HepG2 (cell line): ENCODE measurements at places on chromosomes 3 and 15.

GRCh38 chr3:180188512-180189309, 152.0 kb upstream of the PEX5L start:
- no peak for DNase-seq
- no peaks in the 10 kb centered on the region for H3K27me3 ChIP-seq
- H3K4me3 ChIP-seq, result no peak overlapping the region
- H3K27ac ChIP-seq, result no peak overlapping the region
- no peaks in the 10 kb centered on the region for H3K36me3 ChIP-seq

GRCh38 chr3:94299716-94300115, 236.9 kb downstream of the NSUN3 start:
- H3K4me3 ChIP-seq, result no peak overlapping the region
- peaks cover 1% of the 10 kb centered on the region for H3K4me1 ChIP-seq
- no peaks in the 10 kb centered on the region for H3K36me3 ChIP-seq
- DNase-seq, result no peak
- H3K27me3 ChIP-seq, result no peaks in the 10 kb centered on the region

GRCh38 chr3:172100482-172100881, 61.1 kb downstream of the FNDC3B start:
- H3K27me3 ChIP-seq, result no peaks in the 10 kb centered on the region
- DNase-seq, result no peak
- H3K27ac ChIP-seq, result peak overlapping the region; percentile 84
- H3K4me3 ChIP-seq, result no peak overlapping the region

DNA sequence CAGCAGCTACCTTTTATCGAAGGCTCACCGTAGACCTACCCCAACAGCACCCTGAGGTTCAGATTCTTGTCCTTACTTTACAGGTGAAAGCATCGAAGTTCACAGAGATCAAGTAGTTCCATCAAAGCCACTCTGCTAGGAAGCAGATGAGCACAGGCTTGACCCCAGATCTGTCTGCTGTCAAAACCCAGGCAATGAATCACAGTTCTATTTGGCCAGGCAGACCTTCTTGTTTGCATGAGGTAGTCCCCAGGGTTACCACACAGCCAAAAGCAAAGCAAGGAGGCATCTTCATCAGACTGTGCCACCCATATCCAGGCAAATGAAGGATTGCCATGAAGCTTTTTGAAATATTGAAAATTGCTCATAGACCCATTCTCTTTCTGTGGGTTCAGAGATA, 33.0 kb downstream of the HES1 start:
- no peaks in the 10 kb centered on the region for H3K27me3 ChIP-seq
- H3K4me1 ChIP-seq, result peaks cover 47% of the 10 kb centered on the region
- DNase-seq, result no peak
- no peaks in the 10 kb centered on the region for H3K36me3 ChIP-seq
- H3K27ac ChIP-seq, result no peak overlapping the region

- peaks cover 7% of the 10 kb centered on the region; the same call in 1 of the 3 replicates for H3K27me3 ChIP-seq
- peaks cover 48% of the 10 kb centered on the region for H3K4me1 ChIP-seq
- H3K4me3 ChIP-seq, result peak within 1 kb of the TSS; percentile 36; the same call in 1 of the 2 replicates
- DNase-seq, result peak; percentile 89
- H3K36me3 ChIP-seq, result no peaks in the 10 kb centered on the region
Observed at GRCh38 chr15:40323239-40323952, at the start of gene INAFM2. INAFM2 (plus strand) TSS chr15:40323692; CDS start chr15:40324056, 364 bp downstream.

DNA sequence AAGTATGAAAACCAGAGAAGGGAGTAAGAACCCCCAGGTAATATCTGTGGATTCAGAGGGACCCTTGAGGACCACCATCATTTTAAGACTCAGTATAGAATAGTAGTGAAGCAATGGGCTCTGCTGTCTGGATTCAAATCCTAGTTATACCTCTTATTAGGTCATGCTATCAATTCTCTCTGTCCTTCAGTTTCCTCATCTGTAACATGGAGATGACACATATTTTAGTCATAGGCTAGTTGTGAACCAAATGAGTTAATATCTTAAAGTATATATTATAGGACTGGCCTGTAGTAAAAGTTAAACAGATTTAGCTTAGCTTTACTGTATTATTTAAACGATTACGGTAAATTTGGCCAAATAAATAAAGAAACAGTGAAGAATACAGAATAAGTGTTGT, 177.3 kb upstream of the GOLIM4 start:
- no peak overlapping the region for H3K27ac ChIP-seq
- no peaks in the 10 kb centered on the region for H3K36me3 ChIP-seq
- DNase-seq, result no peak
- no peaks in the 10 kb centered on the region for H3K4me1 ChIP-seq

DNA sequence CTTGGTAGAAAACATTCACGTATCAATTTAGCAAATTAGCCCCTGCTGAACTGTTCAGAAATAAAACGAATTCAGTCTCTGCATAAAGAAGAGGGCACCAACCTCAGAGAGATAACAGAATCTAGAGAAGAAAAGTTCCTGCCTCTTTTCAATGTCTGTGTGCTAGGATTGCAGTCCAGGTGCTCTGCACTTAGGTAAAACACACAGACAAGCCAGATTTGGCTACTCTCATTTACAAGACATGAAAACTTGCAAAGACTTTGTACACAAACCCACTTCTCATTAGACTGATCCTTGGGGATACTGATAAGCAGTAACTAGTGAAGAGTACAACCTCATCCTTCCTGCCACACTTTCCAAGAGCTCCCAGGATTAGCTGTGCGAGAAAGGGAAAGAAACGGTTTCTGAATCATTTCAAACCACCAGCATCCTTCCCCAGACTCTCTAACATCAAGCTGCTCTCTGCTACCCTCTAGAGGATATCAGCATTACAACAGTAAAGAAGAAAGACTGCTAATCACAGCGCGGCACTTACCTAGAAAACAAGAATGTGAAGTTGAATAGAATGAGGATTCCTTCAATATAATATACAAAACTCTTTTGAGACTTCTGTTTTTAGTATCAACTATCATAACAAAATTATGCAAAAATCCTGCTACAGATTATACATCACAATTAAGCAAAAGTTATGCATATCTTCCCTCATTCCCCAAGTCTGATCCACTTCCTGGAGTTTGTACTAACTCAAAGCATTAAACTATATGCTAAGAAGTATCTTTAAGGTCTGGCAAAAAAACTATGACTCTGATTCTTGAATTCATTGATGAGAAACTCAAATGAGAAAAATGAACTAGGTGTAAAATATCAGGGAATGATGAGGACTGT, 306.4 kb downstream of the MAGI1 start:
- peak; percentile 54 for DNase-seq
- no peaks in the 10 kb centered on the region for H3K27me3 ChIP-seq
- no peaks in the 10 kb centered on the region; the same call in none of the 2 replicates for H3K36me3 ChIP-seq
- peaks cover 38% of the 10 kb centered on the region for H3K4me1 ChIP-seq
- no peak overlapping the region for H3K4me3 ChIP-seq

- H3K36me3 ChIP-seq, result no peaks in the 10 kb centered on the region
- DNase-seq, result no peak
- no peaks in the 10 kb centered on the region for H3K27me3 ChIP-seq
Observed at GRCh38 chr3:71979175-71979574, 194.2 kb upstream of the PROK2 start.

- peaks cover 38% of the 10 kb centered on the region for H3K4me1 ChIP-seq
- no peak overlapping the region for H3K4me3 ChIP-seq
- H3K27ac ChIP-seq, result no peak overlapping the region
- no peaks in the 10 kb centered on the region for H3K27me3 ChIP-seq
- DNase-seq, result no peak
- no peaks in the 10 kb centered on the region for H3K36me3 ChIP-seq
Observed at GRCh38 chr3:197025736-197026480, 3.7 kb downstream of the MELTF start.

DNA sequence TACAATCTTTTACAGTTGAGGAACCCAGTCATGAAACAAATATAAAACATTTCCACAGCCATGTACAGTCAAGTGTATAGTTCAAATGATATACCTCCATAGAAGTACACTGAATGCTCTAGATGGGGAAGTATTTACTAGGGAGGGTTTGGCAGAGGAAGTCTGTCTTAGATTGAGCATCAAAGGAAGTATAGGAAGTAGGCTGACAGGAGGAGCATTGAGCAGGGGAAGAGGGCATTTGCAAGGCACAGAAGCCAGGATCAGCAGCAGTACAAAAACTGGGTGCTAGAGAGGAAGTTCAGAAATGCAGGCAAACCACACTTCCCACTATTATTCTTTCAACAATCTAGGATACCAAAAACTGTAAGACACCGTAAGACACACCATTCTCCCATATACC, 122.6 kb downstream of the ANO10 start:
- no peaks in the 10 kb centered on the region for H3K36me3 ChIP-seq
- no peak overlapping the region for H3K27ac ChIP-seq
- DNase-seq, result no peak
- H3K4me3 ChIP-seq, result no peak overlapping the region

DNA sequence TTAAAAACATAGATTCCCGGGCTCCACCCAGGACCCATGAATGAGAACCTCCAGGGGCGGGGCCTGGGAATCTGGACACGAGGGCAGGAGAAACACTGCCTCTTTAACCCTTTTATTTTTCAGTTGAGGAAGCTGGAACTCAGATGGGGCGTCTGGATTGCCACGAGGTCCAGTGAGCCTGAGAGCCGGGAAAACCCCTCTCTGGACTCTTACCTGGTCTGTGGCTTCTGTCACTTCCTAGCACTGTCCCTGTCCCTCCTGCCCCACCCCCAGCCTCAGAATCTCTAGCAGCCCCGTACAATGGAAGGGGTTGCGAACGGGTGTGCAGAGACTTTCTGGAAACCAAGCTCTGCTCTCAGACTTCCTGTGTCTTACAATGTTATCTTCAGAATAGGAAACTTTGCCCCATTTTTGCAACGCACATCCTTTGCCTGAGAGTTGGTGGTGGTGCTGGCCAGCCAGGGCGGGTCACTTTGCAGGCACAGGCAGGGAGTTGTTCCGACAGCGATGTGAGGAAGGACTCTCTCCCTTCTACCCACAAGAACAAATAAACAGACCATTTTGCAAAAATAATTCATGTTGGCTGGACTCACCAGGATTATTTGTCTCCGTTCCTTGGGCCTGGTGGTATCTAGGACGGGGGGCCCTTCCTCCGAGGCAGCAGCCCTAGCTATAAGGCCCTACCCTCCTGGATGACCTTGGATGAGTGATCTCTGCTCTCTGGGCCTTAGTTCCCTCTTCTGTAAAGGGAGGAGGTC, 59.1 kb downstream of the SMAD6 start:
- H3K4me1 ChIP-seq, result peaks cover 55% of the 10 kb centered on the region
- no peaks in the 10 kb centered on the region for H3K36me3 ChIP-seq
- no peak for DNase-seq
- no peaks in the 10 kb centered on the region for H3K27me3 ChIP-seq
- H3K27ac ChIP-seq, result no peak overlapping the region

- H3K4me1 ChIP-seq, result peaks cover 9% of the 10 kb centered on the region
- H3K4me3 ChIP-seq, result no peak overlapping the region
- no peaks in the 10 kb centered on the region for H3K27me3 ChIP-seq
- no peaks in the 10 kb centered on the region for H3K36me3 ChIP-seq
Observed at GRCh38 chr3:55449527-55449926, 37.6 kb downstream of the WNT5A start.

GRCh38 chr3:124783696-124784095, 53.4 kb downstream of the UMPS start:
- H3K27me3 ChIP-seq, result no peaks in the 10 kb centered on the region
- H3K36me3 ChIP-seq, result peaks cover 58% of the 10 kb centered on the region
- H3K4me3 ChIP-seq, result no peak overlapping the region
- no peak for DNase-seq

- H3K27ac ChIP-seq, result no peak overlapping the region
- no peaks in the 10 kb centered on the region for H3K27me3 ChIP-seq
- DNase-seq, result no peak
- peaks cover 17% of the 10 kb centered on the region for H3K4me1 ChIP-seq
Observed at GRCh38 chr15:80732818-80733217, 37.7 kb downstream of the ABHD17C start.

- H3K4me1 ChIP-seq, result peaks cover 35% of the 10 kb centered on the region
- no peaks in the 10 kb centered on the region for H3K36me3 ChIP-seq
- DNase-seq, result no peak
- no peaks in the 10 kb centered on the region for H3K27me3 ChIP-seq
- peak overlapping the region; percentile 45; the same call in 1 of the 2 replicates for H3K4me3 ChIP-seq
Observed at GRCh38 chr3:190345878-190346277, 23.6 kb upstream of the CLDN1 start.

DNA sequence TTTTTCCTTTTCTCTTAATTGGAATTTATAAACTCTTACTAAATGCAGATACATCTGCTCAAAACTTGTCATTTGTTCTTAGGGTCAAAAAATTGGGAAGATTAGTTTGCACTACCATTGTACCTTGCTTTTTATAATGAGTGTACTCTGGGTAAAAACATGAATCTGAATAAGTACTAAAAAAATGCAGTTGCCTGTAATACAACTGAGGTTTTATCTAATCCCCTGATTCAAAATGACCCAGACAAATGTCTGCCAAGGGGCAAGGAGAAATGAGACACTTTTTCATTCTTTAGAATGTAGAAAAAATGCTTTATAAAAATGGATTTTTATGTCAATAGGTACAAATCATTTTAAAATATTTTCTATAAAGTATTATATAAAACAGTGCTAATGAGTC, 42.4 kb downstream of the RASA2 start:
- H3K4me3 ChIP-seq, result no peak overlapping the region
- H3K36me3 ChIP-seq, result peaks cover 2% of the 10 kb centered on the region
- no peak overlapping the region for H3K27ac ChIP-seq
- H3K4me1 ChIP-seq, result no peaks in the 10 kb centered on the region
- DNase-seq, result no peak

DNA sequence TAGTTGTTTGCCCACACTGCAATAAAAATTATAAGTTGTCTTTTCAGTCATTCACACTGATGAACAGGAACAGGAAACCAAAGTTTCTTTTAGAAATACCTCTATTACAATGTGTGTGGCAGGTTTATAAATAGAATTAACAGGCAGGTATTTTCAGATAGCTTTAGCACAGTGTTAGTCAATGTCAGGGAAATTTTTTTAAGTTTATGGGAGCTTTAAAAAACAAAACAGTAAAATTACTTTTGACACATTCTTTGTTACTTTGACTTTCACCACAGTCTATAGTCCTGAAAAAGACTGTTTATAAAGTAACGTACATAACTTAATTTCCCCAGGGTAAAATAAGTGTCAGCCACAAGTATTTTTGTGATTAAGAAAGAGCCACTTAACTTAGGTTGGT, 38.1 kb downstream of the SERPINI1 start:
- no peaks in the 10 kb centered on the region for H3K27me3 ChIP-seq
- H3K4me1 ChIP-seq, result no peaks in the 10 kb centered on the region
- no peak overlapping the region for H3K27ac ChIP-seq
- H3K36me3 ChIP-seq, result no peaks in the 10 kb centered on the region

DNA sequence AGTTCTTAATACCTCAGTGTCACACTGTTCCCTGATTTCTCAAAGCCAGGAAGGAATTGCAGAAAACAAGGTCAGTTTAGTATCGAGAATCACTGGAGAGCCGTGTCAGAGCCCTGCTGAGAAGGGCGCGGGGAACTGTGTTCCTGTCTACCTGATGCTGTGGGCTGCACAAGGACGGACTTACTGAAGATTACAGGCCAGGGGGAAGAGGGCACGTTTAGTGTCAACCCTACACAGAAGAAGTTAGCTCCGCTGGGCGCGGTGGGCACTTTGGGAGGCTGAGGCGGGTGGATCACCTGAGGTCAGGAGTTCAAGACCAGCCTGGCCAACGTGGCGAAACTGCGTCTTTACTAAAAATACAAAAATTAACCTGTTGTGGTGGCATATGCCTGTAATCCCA, 104.1 kb downstream of the APBA2 start:
- no peak for DNase-seq
- H3K4me1 ChIP-seq, result 0 out of 2 replicates have a peak, but pooled peaks cover 5% of the 10 kb centered on the region
- H3K4me3 ChIP-seq, result no peak overlapping the region
- H3K27ac ChIP-seq, result no peak overlapping the region
